ENCODE measurements at places on chromosomes 6 and 20. TPM values are rescaled to one million over a fixed set of nuclear protein-coding genes. Genes with fewer than 3 reads are reported as not detected.

HSPA12B gene
- total RNA-seq: not detected

GRCh38 chr6:38177882-38178583 is 358.5 kb downstream of the ZFAND3 start:
- DNase-seq: no peak

DNA sequence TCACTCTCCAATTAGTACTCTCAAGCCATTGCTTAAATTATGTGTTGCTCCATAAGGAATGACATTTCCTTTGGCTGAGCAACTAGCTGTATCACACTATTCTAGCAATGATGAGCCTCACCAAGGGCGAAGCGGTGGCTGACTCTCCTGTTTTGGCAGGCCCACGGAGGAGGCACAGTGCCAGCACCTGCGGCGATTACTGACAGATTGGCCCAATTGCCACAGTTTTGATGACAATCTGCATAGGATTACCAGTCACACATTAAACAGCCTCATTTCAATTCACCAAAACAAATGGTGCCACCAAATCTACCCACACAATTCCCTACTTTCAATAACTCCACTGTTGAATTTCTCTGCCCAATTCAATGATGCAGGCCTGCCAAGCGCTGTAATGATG is 286.9 kb downstream of the PTPRK start:
- DNase-seq: no peak

DNA sequence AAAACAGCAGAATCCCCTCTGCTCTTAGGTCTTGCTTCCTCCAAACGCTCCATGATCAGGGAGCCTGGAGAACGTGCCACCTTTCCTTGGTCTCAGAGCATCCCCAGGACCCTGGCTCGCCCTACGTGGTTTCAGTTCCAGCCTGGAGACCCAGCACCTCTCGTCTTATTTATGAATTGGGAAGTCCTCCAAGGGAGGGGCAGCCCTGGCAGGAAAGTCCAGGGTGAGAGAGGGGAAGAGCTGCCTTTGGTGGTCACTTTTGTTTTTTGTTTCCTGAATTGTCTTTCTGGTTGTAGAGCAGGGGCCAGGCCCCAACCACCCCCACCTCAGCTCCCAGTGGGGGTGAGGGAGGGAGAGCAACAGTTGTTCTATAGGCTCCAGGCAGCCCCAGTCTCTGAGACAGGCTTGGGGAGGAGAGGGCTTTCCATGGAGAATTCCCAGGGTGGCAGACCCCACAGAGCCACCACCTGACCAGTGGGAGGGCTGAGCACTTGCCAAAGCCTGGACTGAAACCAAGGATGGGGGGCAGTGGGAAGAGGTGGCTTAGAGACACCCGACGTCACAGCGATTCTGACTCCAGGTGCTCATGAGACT is 88.8 kb downstream of the PRND start:
- no peak for DNase-seq

ME1 gene
- total RNA-seq: not detected

- no peak for DNase-seq
Measured at GRCh38 chr20:24109537-24109936, 121.0 kb upstream of the GGTLC1 start.

RAB23 gene
- total RNA-seq: 0.49 TPM

CALHM5 gene
- total RNA-seq: not detected

SOX18 gene
- not detected for total RNA-seq

GRCh38 chr6:44072452-44072958 is 54.7 kb downstream of the MRPL14 start:
- no peak for DNase-seq

PRPH2 gene
- total RNA-seq: not detected

LGSN gene
- not detected for total RNA-seq

DNA sequence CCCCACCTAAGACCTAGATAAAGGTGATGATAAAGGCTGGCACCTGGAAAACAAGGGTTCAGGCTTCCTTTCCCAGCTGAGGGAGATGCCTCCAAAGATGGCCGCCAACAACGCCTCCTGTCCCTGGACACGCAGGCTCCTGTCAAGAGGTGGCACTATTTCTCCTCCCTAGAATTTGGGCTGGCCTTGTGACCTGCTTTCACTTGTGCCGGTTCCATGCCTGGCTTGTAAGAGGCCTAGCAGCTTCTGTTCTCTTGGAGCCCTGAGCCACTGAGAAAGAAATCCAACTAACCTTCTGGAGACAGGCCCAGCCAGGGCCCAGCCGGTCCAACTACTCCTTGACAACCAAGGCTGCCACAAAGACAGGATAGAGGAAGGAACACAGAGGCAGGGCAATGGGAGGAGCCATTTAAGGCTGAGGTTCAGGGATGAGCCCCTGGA is 60.2 kb upstream of the RALY start:
- no peak for DNase-seq

TINAG gene
- not detected for total RNA-seq

DNA sequence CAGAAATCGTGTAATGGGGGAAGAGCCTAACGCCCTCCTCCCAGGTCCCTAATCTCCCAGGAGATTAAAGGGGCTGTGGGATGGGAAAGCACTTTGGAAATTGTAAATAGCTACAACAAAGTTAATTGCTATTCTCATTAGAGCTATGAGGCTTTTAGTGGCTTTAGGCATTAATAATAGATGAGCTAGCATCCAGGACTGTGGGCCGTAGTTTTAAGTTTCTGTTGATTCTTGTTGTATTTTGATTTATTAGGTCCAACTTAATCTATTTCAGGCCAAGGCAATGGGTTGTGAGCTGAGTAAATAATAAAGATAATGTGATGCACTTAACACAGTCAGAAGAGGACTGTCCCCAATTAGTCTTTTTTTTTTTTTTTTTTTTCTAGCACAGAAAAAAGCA is 67.7 kb downstream of the ANKRD6 start:
- no peak for DNase-seq

DNA sequence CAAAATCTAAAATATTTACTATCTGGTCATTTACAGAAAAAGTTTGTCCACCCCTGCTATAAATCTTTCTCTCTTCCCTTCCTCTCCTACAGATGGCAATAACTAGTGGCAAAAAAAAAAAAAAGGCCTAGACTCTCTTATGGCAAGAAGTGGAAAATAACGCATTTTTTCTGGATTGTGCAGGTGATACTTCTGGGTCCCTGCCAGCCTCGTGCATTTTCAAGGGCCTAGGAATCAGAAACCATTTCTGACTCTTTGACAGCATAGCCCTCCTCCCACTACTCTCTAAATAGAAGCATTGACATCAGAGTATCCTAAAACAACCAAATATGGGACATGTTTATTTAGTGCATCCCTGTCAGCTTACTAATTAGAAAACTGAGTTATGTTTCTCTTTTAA is 251.0 kb downstream of the KHDC1L start:
- DNase-seq: no peak

CTCFL gene
- total RNA-seq: not detected

Data from activated B cell treated with CpG ODN at 0.5 μM for 24 hours (primary cell).